Activated gamma-delta T cell treated with Interleukin-2 at 50 U/mL for 16 hours (primary cell): ENCODE measurements at places on chromosomes 7 and 10.

DNA sequence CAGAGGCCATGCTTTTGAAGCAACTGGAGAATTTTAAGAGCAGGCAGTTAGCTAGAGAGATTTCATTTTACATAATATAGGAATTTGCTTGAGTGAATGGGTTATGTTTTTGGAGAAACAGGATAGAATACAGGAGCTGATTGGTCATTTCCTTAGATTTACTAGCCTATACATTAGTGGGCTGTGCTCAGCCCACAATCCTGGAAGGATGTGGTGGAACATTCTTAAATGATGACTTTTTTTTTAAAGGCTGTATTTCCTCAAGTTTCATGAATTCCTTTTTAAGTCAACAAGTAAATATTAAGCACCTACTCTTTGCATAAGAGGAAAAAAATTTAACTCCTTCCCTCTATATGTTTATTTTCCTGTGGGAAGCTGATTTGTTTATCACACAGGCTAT is 314.4 kb upstream of the BMPER start:
- DNase-seq, result no peak

- DNase-seq, result no peak
Observed at GRCh38 chr10:118714366-118714765, 40.4 kb downstream of the CACUL1 start.

- DNase-seq, result no peak
Observed at GRCh38 chr10:131570716-131571307, 259.3 kb upstream of the TCERG1L start.

DNA sequence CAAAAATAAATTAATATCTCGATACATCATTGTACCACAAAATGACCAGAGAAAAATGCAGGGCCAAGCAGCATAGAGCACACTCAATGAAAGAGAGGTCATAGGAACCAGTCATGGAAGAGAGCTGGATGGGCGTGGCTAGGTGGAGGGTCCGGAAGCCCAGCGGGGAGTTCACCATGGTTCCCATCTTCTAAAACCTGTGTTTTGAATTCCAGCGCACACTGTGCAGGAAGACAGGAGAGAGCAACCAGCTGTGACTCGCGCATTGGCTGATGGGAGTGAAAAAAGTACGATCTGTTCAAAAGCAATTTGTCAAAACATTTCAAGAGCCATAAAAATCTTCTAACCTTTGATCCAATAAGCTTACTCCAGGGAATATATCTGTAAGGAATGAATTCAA is 125.2 kb upstream of the NANOS1 start:
- no peak for DNase-seq

GRCh38 chr10:73772281-73773151 is 9.3 kb upstream of the CHCHD1 start:
- DNase-seq, result peak; percentile 74

DNA sequence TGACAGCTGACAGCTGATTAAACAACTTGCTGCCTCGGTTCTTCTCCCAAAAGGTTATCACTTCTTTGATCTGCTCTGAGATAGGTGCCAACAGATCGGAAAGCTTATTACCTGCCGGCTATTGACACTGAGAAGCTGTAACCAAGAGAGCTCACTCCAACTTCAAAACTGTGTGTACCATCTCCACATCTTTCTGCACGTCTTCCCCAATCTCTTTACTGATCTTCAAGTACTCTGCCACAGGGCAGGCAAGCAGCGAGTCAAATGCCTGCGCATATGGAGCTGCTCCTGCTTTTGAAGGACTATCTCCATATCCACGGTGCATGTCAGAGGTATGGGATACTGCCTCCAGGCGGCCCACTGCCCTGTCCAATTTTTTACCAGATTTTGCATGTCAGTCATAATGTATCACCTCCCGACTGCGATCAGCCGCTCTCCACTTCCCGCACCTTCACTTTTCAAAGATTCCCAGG is 352 bp upstream of the ZNF485 start:
- no peak for DNase-seq

DNA sequence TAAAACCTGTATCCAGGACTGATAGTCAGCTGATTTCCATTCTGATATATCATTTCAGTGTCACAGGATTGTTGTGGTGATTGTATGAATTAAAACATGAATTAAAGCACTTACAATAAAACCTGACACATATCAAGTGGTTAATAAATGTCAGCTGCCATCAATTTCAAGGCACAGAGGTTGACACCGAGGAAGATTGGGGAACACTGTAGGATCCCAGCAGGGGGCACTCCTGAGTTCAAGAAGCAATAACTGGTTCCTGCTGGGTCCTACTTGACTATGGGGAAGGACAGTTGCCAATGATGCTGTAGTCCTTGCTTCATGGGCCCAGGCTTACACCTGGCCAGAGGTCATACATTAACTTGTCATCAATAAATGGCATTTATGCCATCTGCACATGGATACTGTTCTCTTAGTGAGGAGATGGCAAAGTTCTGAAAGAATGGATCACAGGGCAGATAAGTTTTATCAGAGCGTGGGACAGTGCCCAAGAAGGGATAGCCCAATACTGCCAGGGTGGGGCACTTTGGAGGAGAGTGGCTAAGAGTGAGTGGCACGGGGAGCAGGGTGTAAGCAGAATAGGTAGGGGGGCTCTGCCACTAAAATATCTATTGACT is 24.1 kb downstream of the FZD1 start:
- DNase-seq, result no peak

- DNase-seq, result no peak
Observed at GRCh38 chr10:14598809-14599764, 175.6 kb downstream of the FAM107B start.

DNA sequence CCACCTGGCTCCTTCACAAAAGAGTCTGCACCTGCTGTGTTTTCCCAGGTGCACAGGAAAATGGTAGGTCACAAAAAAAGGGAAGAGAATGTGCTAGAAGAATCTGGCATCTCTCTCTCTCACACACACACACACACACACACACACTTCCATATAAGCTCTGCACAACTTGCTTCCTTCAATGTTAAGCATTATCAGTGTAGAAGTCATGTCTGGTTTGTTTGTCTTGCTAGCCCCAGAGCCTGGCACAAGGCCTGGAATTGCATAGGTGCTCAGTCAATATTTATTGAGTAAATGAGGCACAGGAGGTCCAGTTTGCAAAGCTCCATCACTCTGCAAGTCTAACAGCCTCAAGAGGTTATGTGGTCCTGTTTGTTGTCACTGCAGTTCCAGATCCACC is 867.3 kb upstream of the AUTS2 start:
- no peak for DNase-seq
